ENCODE measurements at places on chromosomes 5 and 9. TPM values are rescaled to one million over a fixed set of nuclear protein-coding genes. Genes with fewer than 3 reads are reported as not detected.
A peak's percentile ranks its signal among the peaks of the same experiment; 100 is the strongest.

DNA sequence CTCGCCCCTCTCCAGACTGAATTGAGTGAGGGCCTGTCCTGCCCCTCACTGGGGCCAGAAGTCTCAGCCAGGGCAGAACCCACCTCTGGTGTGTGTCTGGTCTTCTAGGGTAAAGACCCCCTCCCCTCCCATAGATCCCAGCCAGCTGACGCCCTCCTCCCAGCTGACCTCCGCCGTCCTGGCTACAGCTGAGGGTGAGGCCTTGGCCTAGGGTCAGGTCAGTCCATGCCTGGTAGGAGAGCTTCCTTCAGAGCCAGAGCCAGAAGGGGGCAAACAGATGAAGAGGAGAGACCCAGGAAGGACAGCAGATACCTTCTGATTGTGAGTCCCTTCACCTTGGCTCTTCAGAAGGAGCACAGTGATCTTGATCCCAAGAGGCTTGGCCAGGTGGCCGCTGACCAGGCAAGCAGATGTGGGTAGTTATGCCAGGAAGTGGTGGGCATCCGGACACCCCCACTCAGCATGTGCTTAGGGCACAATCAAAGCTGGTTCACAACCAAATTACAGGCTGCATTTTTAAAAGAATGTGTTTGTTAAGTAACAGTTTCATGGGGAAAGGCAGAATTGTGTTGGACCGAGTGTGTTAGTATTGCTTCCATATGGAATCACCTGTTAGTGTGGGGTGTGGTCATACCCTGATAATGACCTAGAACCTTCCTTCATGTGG is 29.9 kb downstream of the JADE2 start:
- DNase-seq: no peak

GRCh38 chr9:33351547-33351946 is 50.8 kb downstream of the AQP7 start:
- no peak for DNase-seq

- no peak for DNase-seq
Observed at GRCh38 chr9:28888806-28889205, 1315.5 kb upstream of the C9orf72 start.

DNA sequence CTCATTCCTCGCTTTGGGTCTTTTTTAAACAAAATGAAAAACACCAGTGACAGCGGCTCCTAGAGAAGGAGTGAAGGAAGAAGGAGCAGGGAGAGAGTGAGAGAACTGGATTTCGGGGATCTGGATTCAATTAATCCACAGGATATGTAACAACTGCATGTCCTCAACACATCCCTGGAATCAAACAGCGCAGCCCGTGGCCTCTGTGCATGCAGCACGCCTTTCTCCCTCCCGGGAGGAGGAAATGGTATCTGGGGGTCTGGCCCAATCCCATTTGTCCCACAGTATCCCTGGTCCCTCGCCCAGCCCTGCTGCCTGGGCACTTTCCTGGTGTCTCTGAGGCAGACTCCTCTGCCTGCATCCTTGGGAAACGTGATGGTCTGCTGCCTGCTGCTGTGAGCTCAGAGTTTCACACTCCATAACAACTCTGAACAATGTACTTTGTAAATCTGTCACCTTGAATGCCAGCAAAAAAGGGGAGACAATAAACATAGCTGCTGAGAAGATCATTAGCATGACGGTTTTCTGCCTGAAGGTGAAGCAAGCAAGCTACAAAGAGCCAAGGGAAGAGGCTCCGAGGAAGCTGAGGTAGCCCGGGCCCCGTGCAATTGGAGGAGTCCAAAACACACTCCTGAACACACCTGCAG is 56.1 kb downstream of the PTCH1 start:
- peak; percentile 57 for DNase-seq

GRCh38 chr9:130765137-130766020 is 69.7 kb upstream of the ABL1 start:
- no peak for DNase-seq

Gene IL17B
- not detected for total RNA-seq

GRCh38 chr5:68950930-68951329 is 142.9 kb upstream of the SLC30A5 start:
- DNase-seq: no peak

Gene NR2F1-AS1
- not detected for total RNA-seq

DNA sequence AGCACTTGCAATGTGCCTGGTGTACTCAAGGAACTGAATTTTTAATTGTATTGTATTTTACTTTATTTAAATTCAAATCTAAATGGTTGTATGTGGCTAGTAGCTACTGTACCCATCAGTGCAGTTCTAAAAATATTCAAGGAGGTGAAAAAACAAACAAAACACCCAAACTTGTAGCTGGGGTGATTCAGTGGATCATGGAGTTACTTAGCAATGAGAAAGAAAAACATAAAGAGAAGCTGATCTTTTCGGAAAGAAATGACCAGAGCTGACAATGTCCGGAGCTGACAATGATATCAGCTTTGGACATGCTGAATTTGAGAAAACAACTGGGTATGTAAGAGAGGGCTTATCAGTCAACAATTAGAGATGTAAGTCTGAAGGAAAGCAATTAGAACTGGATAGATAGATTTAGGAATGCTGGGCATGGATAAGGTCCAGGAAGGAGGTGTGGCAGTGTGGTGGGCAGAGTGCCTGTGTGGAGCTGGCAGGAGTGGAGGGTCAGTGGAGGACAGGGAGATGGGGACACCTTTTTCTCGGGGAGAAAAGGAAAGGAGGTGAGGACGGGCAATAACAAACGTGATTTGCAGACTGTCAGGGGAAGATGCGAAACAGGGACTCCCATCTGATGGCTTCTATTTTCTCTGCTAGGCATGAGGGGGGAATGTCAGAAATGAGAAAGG is 113.2 kb downstream of the DCP2 start:
- no peak for DNase-seq

- no peak for DNase-seq
Observed at GRCh38 chr5:39650008-39650762, 225.4 kb upstream of the DAB2 start.

GRCh38 chr5:144189800-144190429 is 19.2 kb downstream of the KCTD16 start:
- no peak for DNase-seq

DNA sequence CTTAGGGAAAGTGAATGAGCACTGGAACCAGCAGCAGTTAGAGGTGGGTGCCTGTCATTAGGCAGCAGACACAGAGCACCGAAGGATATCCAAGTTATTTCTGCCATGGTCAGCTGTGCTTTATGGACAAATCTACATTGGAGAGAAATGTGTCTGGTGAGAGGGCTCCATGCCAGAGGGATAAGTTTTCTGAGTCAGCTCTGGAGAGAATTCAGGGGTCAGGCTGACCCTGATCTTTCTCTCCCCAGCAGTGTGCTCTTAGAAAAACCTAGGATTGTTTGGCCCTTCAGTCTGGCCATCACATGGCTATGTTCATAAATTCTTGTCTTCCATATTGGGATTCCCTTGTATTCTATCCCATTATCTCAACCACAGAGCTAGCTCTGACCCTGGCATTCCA is 8.9 kb upstream of the IL17B start:
- DNase-seq: no peak

DNA sequence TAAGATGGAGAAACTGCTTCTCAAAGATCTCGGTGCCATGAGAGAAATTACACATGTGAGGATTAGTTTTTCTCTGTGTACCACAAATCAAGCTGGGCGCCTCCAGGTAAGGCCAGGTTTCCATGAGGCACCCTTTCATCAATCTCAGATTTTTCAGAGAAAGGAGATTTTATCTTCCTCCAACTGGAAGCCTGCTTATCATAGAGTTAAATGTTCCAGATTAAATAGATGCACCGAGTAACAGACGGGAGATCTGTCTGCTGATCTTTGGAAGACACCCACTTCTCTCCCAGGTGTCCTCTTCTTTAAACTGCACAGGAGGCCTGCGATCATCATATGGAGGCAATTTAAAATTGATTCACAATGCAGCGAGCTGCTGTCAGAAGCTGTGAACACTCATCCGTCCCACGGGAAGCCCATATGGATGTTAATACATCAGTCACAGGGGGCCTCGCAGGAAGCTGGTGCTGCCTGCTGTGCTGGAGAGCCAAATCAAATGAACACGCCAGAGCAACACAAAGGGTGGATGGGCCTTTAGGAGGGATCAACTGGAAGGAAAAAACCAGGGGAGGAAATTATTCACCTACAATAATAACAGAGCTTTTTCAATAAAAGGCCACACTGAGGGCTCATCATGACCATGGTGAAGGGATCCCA is 93.3 kb downstream of the TLE1 start:
- DNase-seq: no peak

Gene SEMA5A
- 21.3 TPM for total RNA-seq

GRCh38 chr5:159215886-159216285 is 6.5 kb upstream of the RNF145 start:
- DNase-seq: no peak

GRCh38 chr9:133888809-133889491 is 103.2 kb downstream of the VAV2 start:
- DNase-seq: no peak

GRCh38 chr5:155303120-155303519 is 289.6 kb downstream of the KIF4B start:
- no peak for DNase-seq

DNA sequence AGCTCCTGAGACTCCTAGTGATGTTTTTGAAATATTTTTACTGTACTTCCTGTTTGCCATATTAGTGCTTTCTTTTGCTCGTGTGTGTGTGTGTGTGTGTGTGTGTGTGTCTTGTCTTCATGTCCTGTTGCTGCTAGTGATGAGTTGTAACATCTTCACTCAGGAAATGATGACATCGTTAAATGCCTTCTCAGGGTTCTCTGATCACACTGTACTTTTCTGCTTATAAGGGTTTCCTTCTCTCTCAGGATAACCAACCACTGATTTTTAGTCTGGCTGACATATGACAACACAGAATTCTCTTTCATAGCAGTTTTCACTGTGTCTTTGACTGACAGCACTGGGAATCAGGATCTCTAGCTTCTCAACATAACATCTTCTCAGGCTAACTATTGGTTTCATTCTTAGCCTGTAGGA is 16.1 kb downstream of the SV2C start:
- DNase-seq: no peak

Gene C8G
- total RNA-seq: not detected

DNA sequence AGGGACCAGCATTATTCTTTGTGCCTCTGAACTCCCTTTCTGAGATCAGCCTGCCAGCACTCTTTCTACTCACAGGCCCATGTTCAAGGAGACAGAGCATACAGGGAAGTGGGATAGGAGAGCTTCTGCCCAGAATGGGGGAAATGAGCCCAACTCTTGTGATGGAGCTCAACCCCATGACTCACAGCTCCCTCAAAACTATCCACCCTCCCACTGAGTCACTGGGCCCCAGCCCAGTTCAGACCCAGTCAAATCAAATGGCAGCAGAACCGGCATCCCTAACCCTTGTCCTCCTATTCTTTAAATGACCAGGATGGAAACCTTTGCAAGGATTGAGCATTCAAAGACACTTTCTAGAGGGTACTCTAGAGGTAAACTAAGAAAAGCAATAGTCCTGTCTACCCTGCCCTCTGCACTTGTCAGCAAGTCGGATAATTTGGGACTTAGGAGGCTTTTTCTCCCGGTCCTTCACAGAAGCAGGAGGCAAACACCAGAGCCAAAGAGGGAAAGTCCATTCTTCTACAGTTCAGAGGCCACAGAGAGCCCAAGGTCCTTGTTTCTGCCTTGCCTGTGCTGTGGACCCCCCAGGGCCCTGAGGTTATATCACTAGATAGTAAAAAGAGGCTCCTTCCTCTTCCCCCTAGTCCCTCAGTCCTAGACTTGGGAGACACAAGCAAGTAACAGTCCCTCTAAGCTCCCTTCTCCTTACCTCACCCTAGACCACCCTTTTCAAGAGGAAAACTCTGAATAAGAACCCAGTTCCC is 3.2 kb downstream of the ATOSB start:
- DNase-seq: peak; percentile 86

DNA sequence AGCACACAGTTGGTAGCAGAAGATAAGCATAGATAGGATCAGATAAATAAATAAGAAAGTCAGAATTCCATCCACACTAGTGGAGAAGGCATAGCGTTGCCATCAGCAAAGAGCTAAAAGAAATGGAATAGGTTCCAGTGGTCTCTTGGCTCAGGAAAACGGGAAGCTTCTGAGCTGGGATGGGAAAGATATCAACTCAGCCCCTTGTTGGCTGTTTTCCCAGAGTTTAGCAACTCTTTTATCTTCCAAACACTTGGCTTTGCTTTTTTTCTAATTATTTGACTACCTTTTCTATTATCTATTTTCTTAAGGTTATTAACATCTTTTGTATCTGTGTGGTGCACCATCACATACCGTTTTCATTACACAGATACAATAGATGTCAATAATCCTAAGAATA is 445.7 kb upstream of the TRPC7 start:
- DNase-seq: no peak

Gene CCDC152
- not detected for total RNA-seq

DNA sequence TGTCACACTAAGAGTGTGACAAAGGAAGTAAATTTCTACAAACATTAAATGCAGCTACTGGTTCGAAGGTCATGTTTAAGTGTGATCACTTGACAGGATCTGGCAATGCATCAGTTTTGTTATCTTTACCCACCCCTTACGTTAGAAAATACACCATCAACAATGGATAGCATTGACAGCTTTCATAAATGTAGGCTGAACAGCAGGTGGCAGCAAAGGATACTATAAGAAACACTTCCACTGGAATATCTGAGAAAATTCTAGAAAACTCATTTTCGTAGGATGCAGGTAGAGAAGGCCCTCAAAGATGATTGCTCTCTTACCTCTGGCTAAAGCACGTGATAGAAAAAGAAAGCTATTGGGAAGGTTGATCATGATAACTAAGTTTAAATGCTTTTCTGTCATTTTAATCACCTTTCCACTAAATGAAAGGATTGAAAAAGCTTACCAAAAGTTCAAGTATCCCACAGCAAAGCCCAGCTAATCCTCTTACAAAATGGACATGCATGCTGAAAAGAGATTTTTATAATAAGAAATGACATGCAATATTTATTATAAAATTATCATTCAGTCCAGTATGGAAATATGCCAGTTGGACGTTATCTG is 292.5 kb downstream of the PARP8 start:
- no peak for DNase-seq

- DNase-seq: no peak
Observed at GRCh38 chr5:61290791-61291210, 41.3 kb upstream of the ZSWIM6 start.

DNA sequence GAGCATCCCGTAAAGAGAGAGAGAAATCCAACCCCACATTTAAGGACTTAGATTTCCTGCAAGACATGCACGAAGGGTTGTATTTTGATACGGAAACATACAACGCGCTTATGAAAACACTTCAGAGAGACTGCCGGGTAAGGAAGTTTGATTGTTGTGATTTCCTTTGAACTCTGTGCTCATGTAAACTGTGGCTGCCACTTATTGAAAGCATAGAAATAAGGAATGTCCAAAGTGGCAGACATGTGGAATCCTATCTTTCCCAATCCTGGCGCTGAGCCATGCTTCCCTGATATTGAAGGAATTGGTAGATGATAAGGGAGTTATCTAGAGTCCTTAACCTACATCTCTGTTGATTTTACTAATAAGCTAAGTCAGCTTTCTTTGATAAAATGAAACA is 119.4 kb downstream of the PRKACG start:
- DNase-seq: no peak

GRCh38 chr5:139140591-139141071 is 57.5 kb downstream of the SIL1 start:
- DNase-seq: no peak

Gene SPATA31C1
- not detected for total RNA-seq

Gene IL13
- not detected for total RNA-seq

Gene JMY
- total RNA-seq: 31.1 TPM

All from lower leg skin (tissue), 4 donors.